ENCODE measurements at places on chromosomes 6 and 20.

DNA sequence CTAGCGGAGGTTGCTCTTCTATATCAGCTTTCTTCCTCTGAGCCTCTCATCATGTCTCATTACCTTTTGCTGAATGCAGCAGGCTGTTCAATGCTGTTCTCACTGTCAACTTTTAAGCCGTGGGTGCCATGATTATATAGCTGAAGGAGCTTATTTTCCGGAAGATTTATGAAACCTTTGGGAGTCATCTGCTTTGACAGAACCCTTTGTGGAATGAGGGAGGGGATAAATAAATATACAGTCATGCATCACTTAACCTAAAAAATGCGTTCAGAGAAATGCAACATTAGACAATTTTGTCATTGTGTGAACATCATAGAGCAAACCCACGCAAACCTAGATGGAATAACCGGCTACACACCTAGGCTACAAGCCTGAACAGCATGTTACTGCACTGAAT is 102.2 kb upstream of the AKAP12 start:
- DNase-seq, result no peak

DNA sequence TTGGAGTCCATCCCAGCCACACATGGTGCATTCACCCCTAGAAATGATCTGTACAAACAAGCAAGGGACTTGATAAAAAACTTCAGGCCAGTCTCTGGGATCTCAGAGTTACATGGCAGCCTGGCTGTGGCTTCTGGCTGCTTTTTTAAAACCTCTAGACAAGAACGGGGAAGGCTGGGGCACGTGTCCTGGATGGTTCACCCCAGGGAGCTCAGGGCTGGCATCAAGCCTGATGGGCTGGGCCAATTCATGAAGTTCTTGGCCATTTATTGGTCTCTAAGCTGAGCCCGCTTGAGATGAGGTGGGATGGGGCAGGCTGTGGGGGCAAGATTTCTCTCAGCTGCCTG is 10.4 kb upstream of the ZFAND3 start:
- DNase-seq, result no peak

DNA sequence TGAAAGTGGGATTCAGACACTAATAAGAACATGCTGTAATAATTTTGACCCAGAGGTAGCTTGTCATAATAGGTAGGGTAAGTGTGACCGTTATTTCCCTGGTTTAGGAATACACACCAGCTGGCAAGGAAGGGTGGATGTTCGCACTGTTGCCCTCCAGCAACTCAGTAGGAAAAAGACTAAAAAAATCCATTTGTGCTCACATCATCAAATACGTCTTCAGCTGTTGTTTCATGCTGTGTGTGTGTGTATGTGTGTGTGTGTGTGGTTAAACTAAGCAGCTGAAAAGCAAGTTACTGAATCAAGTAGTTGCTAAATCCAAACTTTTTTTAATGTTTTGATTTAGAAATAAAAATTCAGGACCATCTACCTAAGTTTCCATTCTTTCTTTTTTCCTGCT is 218.7 kb downstream of the TRDN start:
- no peak for DNase-seq

DNA sequence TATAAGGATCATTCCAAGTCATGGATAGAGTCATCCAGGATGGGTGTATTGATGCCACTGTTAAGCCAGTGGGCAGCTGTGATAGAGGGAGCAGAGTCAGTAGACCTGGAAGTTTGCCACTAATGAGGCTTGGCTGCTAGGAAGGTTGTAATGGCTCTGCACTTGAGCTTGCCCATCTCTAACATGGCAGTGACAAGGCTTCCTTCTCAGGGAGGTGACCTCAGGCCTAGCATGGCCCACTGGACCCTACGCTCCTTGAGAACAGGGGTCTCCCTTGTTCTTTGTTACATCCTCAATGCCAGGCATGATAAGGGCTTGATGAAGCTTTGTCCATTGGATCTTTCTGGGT is 155.1 kb downstream of the CD83 start:
- no peak for DNase-seq

DNA sequence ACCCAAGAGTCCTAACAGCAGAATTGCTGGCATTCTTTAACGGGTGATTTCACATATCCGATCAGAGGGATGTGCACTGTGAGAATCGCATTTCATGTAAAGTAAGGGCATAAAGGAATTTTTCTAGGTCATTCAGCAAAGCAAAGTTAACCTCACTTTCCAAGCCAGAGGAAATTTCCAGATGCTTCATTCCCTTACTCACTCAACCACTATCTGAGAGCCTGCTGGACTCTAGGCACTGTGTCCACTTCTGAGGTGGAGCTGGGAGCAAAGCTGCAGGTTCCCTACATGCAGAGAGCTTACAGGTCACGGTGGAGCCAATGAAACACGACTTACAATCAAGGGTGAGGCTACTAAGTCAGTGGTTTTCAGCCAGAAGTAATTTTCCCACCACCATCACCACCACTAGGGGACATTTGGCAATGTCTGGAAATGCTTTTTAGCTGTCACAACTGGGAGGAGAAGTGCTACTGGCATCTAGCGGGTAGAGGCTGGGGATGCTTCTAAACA is 34.5 kb upstream of the TSHZ2 start:
- no peak for DNase-seq

GRCh38 chr6:48151142-48151541 is 40.1 kb upstream of the PTCHD4 start:
- no peak for DNase-seq

- no peak for DNase-seq
These were observed 11.5 kb downstream of the PYGB start for GRCh38 chr20:25259358-25259757.

- DNase-seq, result no peak
These were observed 43.7 kb downstream of the STK35 start for GRCh38 chr20:2145376-2145775.

- no peak for DNase-seq
These were observed 65.0 kb upstream of the HIVEP1 start for GRCh38 chr6:11947063-11947462.

DNA sequence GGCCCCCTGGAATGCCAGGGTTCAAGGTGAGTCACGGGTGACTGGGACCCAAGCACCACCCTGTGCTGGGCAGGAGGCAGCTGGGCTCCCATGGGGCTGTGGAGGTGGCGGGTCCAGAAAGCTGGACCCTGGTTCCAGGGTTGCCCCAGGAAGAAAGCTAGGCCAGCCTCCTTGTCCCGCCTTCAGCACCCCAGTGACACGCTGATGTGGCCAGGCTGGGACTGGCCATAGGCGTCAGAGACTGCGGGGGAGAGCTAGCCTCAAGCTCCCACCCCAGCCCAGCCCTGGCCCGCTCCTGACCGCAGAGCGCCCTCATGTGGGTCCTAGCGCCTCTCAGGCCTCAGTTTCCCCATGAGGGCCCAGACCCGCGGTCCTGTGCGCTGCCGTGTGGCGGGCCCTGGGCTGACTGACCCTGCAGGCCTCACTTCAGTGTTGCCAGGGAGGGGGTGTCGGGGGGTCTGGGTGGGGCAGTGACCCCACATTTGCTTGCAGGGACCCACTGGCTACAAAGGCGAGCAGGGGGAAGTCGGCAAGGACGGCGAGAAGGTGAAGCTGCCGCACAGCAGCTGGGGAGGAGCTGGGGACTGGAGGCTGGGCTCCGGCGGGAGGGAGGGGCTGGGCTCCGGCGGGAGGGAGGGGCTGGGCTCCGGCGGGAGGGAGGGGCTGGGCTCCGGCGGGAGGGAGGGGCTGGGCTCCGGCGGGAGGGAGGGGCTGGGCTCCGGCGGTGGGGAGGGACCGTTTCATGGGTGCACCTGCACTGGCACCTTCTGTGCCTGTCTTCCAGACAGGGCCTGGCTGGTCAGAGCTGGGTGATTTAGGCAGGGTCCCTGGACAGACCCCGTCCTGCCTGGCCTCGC is 7.9 kb downstream of the COL9A3 start:
- DNase-seq, result peak; percentile 51

GRCh38 chr6:77397561-77397960 is 65.7 kb downstream of the HTR1B start:
- DNase-seq, result no peak

DNA sequence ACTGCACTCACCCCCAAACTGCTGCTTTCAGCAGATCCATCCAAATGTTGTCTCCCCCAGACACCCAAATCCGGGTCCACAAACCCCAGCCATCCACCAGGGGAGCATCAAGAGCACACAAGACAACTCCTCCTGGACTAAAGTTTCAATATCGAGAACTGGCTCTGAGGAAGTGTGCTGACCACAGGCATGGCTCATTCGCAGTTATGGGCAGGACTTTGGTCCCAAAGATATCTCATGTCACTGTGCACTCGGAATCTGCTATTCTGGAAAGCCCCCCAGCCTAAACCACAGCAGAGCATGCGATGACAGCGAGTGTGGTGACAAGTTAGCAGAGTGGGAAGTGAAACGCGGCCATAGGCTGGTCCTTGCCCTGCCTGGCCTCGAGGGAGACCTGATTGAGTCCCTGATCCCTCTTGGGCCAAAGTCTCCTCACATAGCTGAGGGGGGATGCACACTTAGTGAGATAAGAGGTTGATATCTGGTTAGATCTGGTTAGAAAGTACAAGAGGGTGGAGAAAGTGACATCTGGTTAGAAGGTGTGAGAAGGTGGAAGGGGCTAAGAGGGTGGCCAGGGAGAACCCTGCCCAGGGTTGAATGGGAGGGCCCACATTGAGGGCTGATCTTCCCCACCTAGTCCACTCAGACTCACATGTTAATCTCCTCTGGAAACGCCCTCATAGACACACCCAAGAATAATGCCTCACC is 149.7 kb downstream of the MRPL14 start:
- no peak for DNase-seq

- DNase-seq, result no peak
These were observed 146.5 kb upstream of the TOP1 start for GRCh38 chr20:40882152-40882551.

- DNase-seq, result no peak
These were observed 189.9 kb upstream of the KCNG1 start for GRCh38 chr20:51212816-51213215.

DNA sequence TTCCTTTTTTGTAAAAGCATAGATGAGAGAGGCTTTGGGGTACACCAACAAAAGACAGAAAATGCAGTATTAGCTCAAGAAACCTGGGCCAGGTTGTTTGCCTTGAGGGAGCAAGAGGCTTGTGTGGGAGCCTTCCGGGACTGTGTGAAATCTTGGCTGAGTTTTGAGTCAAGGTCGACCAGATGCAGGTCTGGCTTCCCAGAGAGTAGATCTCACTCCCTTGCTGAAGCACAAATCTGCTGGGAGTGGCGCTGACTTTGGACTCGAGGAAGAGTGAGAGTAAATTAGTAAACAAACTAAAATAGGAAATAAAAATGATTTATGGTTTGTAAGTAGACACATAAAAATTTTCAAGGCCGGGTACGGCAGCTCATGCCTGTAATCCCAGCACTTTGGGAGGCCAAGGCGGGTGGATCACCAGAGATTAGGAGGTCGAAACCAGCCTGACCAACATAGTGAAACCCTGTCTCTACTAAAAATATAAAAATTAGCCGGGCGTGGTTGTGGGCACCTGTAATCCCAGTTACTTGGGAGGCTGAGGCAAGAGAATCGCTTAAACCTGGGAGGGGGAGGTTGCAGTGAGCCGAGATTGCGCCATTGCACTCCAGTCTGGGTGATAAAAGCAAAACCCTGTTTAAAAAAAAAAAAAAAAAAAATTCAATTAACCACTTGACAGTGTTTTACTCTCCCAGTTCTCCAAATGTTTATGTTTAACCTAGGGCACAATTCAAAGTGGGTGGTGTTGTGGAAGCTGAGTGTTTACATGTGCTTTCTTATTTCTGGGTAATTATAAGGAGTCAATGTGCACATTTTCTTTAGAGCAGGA is 27.7 kb upstream of the EDN1 start:
- DNase-seq, result no peak

DNA sequence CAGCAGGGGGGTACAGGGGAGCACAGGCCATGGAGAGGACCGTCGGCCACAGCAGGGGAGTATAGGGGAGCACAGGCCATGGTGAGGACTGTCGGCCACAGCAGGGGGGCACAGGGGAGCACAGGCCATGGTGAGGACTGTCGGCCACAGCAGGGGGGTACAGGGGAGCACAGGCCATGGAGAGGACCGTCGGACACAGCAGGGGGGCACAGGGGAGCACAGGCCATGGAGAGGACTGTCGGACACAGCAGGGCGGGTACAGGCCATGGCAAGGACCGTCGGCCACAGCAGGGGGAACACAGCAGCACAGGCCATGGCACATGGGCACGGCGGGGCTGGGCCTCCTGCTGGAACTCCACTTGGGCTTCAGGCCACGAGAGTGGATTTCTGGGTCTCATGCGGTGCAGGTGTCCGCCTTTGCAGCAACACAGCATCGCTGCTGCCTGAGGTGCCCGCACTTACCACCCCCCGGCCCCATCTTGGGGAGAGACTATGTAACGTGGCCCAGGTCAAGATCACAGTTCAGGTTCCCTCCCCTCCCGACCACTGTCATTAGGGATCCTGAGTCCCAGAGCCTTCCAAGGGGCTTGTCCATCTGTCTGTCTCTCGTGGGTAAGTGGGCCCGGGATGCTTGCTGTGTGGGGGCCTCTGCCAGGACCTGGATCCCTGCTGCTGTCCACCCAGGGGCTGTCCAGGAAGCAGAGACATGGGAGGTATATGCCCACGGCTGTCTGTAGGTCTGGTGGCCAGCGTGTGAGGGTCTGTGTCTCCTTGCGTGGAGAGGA is 2.5 kb downstream of the NPBWR2 start:
- DNase-seq, result no peak

GRCh38 chr6:115835314-115835713 is 225.4 kb downstream of the FRK start:
- no peak for DNase-seq

GRCh38 chr20:1266167-1266973 is at the start of gene SNPH:
Gene SNPH (plus strand): TSS chr20:1266294. CDS start chr20:1296240, 29,946 bp downstream.
- peak; percentile 66 for DNase-seq

DNA sequence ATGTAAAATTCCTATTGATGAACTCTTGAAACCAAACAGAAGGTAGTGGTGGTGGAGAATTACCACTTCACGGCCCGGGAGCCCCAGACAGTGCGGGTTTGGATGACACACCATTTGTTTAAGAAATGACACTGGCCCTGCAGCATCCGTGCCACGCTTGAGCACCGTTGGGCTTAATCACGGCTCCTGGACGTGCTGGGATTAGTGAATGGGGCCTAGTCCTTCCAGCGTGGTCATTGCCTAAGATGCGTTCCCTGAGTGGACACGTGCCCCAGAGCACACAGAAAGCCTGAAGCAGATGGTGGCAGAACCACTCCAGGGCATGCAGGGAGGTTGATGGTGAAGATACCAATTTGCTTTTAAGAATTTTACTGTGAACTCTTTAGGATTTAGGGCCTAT is 14.5 kb downstream of the STX16 start:
- no peak for DNase-seq

DNA sequence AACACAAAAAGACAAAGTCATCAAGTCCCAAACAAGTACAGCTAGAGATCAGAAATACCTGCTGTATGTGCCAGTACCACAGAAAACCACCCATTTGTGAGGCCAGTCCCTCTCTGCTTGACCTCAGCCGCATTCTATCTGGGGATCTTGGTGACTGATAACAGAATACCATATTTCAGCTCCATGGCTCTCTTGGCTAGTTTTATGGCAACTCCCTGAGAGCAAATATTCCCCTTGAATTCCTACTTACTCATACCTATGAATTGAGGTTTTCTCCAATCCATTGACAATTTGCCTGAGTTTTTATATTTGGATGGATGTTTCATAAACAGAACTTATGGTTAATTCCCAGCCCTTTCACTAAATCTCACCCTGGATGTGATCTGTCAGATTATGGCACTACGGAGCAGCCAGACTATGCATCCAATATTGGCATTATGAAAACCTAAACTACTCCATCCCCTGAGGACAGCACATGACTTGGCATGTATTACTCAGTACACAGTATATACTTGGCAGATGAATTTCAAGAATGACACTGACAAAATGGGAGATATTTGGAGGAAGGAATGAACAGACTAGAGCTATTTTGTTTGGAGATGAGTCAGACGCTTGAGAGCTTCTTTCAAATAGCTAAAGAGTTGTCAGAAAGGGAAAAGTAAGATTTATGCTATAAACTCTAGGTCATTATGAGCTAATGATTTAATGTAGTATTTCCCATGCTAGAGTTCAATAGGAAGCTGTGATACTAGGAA is 95.7 kb downstream of the PRDM1 start:
- DNase-seq, result no peak

Data from T-helper 9 cell (primary cell).